ENCODE measurements at places on chromosomes 3 and 15.

GRCh38 chr15:62909257-62909656 is 133.3 kb upstream of the TPM1 start:
- no peak for DNase-seq

DNA sequence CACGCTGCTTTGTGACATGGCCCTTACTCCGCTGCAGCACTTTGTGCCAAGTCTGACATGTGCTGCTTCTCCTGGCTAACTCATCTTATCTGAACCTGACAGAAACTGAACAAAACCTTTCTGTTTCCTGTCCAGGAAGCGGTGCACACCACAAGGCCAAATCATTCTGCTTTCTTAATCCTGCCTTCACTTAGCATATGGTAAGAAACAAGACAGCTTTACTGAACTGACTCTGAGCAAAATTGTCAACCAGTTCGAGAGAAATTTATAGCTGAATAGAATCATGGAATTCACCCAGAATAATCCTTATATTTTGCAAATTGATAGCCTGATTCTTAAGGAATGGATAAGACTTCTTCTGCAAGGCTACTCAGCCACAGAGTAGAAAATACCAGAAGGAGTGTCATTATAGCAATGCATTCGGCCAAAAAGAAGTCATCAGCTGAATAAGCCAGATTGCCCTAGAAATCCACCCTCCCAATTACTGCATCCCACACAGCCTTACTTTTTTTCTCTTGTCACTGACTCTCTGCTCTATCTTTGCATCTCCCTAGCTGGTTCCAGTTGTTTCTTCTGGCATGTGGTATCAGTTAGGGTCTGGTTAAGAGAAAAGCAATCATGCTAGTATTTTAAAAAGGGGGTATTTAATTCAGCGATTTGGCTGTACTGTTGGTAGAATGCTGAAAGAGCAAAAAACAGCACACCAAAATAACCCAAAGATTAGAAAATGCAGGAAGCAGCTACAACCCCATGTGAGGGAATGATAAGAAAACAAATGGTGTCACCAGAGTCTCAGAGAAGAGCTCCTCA is 41.6 kb upstream of the STRIT1 start:
- no peak for DNase-seq

GRCh38 chr3:63912768-63913588 is 795 bp upstream of the SCAANT1 start:
- DNase-seq = peak; percentile 12

- no peak for DNase-seq
These were observed 46.1 kb downstream of the IQSEC1 start for GRCh38 chr3:13027154-13027553.

GRCh38 chr15:46151786-46152185 is 517.0 kb downstream of the SQOR start:
- no peak for DNase-seq

DNA sequence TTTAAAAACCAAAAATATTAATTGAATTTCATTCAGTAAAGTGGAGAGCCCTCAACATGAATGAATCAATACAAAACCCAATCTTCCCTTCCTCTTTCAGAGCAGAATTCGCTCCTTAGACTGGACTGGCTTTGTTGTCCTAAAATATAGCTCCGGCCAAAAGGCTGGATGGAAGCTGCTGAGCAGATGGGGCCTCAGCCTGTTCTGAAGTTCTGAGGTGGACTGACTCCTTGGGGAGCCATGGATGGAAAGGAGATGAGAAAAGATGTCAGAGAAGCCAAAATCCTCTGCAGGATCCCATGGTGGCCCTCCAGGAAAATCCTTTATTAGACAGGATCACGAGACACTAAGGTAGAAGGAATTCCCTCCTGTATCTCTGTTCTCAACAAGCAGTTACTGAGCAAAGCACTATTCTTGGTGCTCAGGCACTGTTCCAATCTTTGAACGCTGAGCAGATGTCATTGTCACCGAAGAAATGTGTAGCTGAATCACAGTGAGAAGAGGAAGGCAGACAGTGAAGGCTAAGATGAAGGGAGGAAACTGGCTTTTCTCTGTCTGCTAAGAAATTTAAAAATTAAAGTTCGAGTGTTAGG is 122.0 kb downstream of the SEMA6D start:
- DNase-seq = no peak
